ENCODE measurements at places on chromosomes 2 and 18. TPM values are rescaled to one million over a fixed set of nuclear protein-coding genes. Genes with fewer than 3 reads are reported as not detected.

ACMSD gene
- total RNA-seq = not detected

HJURP gene
- total RNA-seq = 41.5 TPM

NTSR2 gene
- total RNA-seq = not detected

UGT1A7 gene
- total RNA-seq = not detected

TMEM37 gene
- not detected for total RNA-seq

SDC1 gene
- total RNA-seq = 0.63 TPM

DNA sequence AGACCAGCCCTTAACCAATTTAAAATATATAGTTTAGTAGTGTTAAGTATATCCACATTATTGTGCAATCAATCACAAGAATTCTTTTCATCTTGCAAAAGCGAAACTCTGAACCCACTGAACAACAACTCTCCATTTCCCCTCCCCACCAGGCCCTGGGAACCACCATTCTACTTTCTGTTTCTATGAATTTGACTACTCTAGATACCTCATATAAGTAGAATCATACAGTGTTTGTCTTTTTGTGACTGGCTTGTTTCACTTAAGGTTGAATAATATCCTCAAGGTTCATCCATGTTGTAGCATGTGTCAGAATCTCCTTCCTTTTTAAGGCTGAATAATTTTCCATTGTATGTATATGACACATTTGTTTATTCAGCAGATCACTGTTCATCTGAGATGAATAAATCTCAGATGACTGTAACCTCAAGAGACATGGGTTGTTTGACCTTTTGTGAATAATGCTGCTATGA is 8.1 kb upstream of the SOS1 start:
- DNase-seq = peak; percentile 93

DNA sequence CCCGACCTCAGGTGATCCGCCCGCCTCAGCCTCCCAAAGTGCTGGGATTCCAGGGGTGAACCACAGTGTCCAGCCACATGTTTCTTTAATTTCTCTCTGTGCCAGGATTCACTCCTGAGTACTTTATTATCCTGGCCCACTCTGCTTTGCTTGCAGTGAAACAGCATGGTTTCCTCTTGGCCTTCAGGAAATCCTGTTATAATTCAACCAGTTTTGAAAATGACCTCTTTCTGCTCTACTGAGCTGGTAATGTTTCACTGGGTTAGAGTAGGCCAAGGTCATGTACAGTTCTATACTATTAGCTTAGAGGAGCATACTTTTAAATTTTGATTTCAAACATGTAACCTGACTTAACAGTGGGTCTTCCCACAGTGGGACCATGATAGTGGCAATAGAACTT is 90.6 kb upstream of the PELI1 start:
- DNase-seq = no peak

- DNase-seq = no peak
These were observed 136.8 kb downstream of the RDH14 start for GRCh38 chr2:18423636-18424035.

- no peak for DNase-seq
These were observed 111.2 kb upstream of the PPP1CB start for GRCh38 chr2:28640260-28640907.

DNA sequence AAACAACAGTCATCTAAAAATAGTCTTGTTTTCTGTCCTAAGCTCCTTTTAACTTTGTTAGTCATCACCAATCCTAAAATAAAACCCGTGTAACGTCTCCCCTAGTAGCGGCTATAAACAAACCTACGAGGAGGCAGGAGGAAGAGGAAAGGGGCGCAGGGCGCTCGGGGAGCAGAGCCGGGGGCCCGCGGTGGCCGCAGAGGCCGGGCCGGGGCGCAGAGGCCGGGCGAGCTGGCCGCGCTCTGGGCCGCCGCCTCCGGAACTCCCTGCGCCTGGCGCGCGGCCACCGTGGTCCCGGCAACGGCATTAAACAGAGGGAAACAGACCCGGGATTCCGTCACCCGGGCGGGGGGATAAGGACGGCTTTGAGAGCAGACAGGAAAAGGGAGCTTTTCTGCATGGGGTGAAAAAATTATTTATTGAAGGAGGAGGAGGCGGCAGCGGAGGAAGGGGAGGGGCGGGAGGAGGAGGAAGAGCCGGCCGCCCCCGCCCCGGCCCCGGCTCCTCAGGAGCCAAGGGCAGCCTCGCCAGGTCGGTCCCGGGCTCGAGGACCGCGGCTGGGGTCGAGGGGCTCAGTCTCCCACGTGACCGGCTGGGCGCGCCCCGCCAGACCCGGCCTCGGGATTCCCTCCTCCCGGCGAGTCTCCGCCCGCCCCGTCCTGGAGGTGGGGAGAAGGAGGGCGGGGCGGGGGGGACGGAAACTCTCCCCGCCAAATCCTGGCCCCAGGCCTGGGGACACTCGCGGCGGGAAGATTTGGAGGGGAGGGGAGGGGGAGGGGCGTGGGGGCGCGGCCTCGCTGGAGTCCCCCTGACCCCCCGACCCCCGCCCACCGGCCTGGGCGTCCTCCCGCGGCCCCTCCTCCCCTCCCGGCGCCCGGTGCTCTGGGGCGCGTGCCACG is 1.8 kb upstream of the NFATC1 start:
- DNase-seq = peak; percentile 83

- no peak for DNase-seq
These were observed 30.9 kb downstream of the NRXN1 start for GRCh38 chr2:51000849-51001617.

DNA sequence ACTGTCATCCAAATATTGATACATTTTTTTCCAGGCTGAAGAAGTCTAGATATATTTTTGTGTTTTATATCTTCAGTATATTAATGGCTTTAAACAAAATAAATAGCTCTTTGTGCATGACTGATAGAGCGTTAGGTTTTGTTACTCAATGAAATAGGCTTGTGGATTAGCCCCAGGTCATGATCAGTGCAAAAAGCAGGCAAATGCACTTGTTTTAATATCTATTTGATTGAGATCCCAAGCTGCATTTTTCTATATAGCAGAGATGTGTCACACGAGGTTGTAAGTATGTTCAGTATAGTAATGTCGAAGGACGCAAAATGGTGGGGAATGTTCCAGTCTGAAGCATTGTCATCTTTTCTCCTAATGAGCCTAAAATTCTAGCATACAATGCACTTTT is 198.5 kb downstream of the ZNF407 start:
- DNase-seq = no peak

DNA sequence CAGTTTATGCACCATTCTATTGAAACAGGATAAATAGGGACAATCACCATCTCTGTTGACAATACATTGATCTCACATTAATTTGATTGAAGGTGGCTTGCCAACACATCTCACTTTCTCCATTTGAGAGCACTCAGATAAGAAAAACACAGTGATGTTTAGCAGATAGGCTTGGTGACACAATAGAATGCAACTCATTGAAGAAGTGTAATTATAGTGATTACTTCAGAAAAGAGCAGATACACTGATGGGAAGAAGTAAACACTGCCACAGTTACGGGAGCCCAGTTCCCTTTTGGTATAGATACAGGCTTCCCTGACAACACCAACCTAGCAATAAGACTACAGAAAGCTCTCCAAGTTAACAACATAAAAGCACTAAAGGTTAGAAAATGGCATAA is 89.1 kb downstream of the FIGN start:
- DNase-seq = no peak

DNA sequence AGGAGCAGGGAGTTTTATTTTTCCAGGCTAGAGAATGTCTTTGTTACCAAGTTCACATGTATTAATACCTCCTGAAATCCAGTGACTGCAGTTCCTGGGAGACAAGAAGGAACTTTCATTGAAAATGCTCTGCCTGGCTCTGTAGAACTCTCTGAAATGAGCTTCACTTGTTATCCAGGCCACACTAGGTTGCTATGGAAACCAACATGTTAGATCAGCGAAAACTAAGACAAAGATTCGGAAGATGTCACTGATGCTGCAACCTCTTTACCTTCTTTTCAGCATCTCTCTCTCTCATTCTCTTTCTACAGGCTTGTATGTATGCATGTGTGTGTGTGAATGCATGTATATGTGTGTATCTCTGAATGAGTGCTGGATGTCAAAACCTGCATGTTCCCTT is 218.5 kb downstream of the TRIB2 start:
- no peak for DNase-seq

DNA sequence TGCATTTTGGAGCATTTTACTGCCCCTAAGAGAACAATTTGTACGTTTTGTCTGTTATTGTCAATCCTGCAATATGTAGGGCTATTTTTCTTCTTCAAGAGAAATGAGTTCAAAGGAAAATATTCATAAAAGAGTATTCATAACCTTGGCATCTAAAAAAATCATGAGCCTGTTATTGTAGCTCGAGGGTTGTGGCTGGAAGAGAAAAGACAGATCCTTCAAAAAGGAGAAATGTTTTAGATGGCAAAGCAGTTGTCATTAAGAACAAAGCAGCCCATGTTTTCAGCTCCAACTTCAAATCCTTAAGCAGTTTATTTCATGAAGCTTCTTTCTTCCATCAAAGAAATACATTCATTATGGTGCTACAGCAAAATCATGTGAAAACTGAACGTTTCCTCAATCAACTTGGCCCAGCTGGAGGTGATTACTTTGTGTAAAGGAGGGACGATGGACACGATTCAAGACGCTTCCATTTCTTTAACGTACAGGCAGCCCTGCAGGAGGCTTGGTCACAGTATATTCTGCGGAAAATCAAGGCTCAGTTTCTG is 31.4 kb downstream of the QPCT start:
- DNase-seq = no peak

DNA sequence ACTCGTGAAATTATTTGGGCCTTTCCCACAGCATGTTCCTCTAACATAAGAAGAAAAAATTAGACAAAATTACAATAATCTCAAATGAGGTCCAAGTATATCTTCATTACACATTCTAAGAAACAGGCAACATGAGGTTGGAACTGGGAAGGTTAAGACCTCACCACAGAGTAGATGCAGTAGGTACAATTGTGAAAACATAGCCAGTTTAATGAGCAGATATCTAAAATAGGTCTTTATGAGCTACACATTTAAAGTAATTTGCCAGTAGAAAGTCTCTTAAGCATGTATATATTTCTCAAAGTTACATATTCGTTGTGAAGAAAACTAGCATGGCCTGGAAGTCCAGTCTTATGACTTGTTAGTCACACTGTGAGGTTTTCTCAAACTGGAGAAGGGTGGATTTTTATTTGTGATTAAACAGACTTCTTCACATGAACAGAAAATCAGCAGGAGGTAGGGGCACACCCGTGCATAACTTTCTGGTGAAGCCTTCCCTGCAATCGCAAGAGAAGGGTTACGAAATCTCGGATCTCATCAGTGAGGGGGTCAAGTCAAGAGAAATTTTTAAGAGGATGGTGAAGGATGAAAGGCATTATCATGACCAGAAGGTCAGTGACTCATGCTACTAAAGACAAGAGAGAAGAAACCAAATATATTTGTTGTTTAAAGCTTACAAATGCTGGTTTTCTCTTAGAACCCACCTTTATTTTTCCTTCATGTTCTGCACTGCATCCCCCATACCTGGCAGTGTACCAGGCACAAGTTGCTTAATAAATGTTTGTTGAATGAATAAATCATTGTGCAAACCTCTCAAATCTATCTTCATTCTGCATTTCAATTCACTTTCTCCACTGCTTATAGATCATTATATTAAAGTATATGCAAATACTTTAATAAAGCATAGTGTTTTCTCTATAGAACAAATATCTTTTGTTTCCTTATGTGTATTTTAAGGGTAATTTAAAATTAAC is 5.1 kb upstream of the RAB27B start:
- DNase-seq = no peak

DNA sequence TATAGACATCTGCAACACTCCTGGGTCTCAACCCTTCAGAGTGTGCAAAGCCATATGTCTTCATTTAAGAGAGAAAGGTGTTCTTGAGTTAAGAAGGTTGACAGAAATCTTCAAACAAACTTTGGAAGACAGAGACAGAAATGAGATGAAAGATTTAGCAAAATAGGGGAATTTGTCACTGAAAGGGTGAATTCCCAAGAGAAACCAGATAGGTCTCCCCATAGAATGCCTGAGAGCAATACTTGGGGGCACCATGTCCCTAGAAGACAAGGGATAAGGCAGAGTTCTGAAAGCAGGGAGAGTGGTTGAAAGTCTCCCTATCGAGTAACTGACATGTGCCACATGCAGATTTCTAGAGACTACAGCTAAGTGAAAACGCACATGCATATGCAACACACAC is 50.0 kb downstream of the AP1S3 start:
- no peak for DNase-seq

DNA sequence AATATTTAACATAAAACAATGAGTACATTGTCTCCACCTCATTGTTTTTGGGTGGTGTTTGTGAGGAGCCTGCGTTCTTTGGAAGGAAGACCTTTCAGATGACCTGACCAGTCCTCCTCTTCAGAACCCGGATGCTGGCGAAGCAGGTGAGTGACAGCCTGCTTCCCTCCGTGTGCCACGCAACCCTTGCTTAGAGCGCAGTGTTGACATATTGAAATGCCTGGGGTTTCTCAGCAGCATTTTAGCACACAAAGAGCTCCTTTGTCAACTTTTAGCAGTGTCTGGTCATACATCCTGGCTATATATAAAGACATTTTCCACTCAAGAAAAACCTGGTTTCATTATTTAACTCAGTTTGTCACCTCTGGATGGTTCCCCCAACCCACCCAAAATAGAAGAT is 335.7 kb upstream of the POU3F3 start:
- no peak for DNase-seq

GRCh38 chr2:206962966-206963365 is 23.6 kb downstream of the CPO start:
- peak; percentile 18 for DNase-seq

DNA sequence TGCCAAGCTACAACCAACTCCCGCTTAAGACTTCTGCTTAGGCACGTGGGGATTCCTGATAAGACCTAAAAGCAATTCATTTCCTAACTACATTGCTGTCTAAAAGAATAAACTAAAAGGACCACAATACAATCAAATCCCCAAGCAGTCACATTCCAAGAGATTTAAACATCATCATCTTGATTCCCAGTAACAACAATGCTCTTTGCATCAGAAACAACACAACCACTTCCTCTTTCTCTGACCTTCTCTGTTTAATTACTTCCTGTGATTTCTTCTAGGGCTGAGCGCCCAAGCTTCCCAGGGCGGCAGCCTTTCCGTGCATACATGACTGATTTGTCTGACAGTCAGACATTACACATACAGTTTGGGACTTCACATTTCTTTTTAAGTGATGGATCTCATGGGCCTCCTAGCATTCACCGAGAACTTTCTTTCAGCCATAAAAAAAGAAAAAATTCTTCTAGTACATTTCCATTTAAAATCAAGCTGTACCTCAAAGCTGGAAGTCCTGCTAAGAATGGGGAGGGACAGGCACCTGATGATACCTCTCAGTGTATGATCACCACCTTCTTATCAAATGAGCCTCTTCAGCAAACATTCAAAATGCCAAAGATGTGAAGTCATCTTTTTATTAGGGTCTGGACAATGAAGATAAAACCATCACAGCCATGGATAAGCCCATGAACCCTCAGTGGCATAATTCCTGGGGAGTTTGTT is 11.5 kb downstream of the SPRED2 start:
- no peak for DNase-seq

Data from activated CD4-positive, alpha-beta T cell treated with anti-CD3 and anti-CD28 coated beads, Interleukin-2, amount 10 ng/mL, durations not matched to agents 24 days and 14 days (primary cell).